COR-L47 (cell line): ENCODE measurements at places on chromosomes 6 and 20.

DNA sequence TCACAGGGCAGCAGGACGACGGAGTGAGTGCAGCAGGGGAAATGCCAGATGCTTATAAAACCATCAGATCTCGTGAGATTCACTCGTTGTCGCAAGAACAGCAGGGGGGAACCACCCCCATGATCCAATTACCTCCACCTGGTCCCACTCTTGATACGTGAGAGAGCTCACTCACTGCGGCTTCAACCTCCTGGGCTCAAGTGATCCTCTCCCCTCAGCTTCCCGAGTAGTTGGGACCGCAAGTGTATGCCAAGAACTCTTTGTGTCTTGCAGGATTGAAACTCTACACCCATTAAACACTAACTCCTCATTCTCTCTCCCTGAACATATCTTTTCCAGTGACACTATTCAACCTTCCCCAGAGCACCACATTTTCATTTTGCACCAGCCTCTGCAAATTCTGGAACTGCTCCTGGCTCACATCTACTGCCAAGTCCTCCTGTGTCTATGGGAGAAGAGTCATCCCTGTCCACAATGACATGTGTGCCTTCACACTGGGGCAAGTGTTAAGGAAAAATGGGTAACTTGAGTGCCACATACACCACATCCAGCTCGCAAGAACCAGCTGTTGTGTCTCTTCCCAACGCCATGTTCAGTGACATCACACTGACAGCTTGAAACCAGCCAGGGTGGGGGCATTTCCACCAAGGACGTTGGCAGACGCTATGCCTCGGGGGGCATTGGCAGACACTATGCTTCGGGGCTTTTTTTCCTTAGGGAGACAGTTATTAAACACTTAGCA, 14.7 kb upstream of the TAF4 start:
- DNase-seq = no peak

- no peak for DNase-seq
Observed at GRCh38 chr6:32317541-32317940, 54.2 kb downstream of the TSBP1 start.

DNA sequence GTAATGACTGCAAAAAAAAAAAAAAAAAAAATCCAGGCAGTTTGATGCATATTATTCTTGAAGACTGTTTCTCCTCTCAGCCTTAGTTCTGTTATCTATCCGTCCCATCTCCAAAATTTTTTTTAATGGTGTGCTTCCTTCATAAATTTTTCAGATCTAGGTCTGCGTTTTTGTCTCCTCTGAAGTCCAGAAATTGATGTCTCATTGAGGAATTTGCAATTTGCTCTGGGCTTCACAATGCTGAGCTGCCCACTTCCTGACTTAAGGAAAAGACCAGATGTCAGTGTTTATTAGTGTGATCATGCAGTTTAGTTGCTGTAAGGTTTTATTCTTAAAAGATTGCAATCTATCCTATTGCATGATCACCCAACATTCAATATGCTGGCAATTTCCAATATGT, 297.6 kb downstream of the ZNF217 start:
- DNase-seq = no peak

DNA sequence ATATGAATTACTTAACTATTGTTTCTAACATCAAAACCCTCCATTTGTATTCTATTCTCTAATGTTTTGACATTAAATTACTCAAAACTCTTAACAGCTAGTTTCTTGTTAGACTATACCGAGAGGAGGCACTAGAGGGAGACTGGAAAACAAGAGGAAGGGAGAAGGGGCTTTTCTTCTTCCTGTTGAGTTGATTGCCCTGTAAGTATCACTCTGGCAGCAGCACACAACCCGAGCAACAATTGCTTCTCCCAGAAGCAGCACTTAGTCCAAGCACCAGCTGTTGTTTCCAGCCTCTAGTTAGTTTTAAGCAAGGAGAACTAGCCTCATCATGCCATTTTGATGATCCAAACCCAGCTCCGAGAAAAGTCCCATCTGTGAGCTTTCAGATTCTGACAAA, 603.8 kb downstream of the PRKN start:
- DNase-seq = no peak

GRCh38 chr6:21653905-21654304, 60.4 kb downstream of the SOX4 start:
- DNase-seq = no peak

DNA sequence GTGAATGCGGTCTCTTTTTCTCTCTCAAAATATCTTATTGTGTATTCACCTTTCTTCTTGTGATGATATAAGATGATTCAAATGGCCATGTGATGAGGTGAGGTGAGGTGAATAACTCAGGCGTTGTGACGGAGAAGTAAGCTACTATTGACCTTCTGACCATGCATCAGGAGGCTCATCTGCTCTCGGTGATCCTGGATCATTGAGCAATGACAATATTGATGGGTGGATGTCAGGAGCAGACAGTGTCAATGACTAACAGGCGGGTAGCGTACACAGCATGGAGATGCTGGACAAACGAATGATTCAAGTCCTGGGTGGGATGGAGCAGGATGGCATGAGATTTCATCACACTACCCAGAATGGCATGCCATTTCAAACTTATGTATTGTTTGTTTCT, 119.6 kb downstream of the PXDC1 start:
- no peak for DNase-seq

- no peak for DNase-seq
Observed at GRCh38 chr20:57566803-57567459, 6.0 kb downstream of the PCK1 start.

- DNase-seq = no peak
Observed at GRCh38 chr20:13525225-13525940, 113.3 kb downstream of the TASP1 start.

DNA sequence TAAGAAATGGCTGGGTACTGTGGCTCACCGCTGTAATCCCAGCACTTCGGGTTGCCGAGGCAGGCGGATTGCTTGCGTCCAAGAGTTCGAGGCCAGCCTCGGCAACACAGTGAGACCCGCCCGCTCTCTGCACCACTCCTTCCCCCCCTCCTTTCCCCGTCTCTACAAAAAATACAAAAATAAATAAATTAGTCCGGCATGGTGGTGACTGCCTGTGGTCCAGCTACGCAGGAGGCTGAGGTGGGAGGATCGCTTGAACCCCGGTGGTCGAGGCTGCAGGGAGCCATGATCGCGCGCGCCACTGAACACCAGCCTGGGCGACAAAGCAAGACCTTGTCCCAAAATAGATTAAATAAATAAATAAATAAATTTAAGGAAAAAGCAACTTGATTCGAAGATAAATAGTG, 448 bp upstream of the RNF114 start:
- DNase-seq = no peak

GRCh38 chr20:41618807-41619311, 682 bp upstream of the CHD6 start:
- peak; percentile 63 for DNase-seq

DNA sequence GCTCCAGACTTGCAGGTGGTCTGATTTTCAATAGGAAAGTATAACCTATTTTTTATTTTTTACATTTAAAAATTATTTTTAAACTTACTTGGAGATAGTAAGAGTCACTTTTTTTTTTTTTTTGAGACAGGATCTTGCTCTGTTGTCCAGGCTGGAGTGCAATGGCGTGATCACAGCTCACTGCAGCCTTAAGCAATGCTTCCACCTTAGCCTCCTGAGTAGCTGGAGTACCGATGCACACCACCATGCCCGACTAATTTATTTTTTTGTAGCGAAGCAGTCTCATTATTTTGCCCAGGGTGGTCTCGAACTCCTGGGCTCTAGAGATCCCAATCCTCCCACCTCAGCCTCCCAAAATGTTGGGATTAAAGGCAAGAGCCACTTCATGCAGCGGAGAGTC, 84.8 kb upstream of the RALY start:
- no peak for DNase-seq

GRCh38 chr6:134289204-134289575, 28.7 kb downstream of the SGK1 start:
- DNase-seq = no peak

DNA sequence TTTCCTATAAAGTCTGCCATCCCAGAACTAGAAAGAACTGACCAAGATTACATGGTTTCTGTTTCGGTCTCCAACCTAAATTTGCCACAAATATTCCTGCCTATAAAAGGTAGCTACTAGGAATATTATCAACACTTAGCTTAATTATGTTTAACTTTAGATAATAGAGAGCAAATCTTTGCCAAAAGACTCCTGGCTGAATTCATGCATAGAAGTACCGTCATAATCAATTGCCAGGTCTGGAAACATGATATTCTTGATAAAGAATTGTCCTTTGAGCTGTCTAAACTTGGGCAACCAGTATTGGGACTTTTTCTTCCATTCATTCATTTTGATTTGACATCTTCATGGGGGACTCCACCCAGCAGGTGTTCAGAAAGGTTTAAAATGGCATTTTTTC, 22.4 kb downstream of the CALHM6 start:
- no peak for DNase-seq

DNA sequence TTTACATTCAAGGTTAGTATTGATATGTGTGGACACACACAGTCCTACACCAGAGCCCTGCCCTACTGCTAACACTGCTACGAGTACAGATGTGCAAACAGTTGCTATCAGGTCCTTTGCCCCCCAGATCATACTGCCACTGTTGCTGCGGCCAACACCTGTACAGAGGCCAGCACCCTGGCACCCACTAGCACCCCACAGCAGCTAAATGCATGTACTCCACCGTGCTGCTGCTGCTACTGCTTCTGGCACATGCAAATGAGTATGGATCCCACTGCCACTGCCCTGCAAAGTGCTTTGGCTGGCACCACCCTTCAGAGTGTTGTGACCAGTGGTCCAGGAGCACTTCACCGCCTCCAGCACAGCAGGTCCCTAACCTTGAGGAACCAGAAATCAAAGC, 621.9 kb downstream of the GRIK2 start:
- DNase-seq = no peak

DNA sequence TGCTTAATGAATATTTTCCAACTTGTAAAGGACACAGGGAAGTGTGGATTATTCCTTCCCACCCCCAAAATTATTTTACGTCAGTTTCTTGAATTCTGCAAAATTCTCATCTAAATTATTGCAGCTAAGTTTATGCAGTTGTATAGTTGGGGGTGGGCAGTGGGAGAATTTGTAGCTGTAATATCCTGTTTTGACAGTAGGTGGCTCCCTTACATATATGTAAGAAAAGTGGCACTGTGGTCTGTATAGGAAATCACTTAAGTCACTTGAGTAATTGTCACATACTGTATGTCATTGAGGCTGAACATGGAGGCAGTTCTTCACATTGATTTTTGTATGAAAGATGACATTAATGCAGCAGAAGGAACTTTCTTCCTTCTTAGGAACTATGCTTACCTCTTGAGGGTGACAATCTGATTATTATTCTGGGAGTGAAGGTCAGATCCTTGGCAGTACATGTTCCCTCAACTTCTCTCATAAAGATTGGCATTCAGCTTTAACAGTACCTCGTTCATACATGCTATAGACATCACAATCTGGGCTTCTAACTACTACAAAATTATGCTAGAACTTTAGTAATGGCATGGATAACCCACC, 14.6 kb upstream of the CFAP206 start:
- DNase-seq = peak; percentile 70

GRCh38 chr6:4994741-4995140, 9.1 kb downstream of the RPP40 start:
- no peak for DNase-seq

GRCh38 chr20:1623501-1624205, 3.8 kb upstream of the SIRPB1 start:
- DNase-seq = no peak

- DNase-seq = no peak
Observed at GRCh38 chr6:157905590-157906342, 75.9 kb upstream of the SYNJ2 start.

DNA sequence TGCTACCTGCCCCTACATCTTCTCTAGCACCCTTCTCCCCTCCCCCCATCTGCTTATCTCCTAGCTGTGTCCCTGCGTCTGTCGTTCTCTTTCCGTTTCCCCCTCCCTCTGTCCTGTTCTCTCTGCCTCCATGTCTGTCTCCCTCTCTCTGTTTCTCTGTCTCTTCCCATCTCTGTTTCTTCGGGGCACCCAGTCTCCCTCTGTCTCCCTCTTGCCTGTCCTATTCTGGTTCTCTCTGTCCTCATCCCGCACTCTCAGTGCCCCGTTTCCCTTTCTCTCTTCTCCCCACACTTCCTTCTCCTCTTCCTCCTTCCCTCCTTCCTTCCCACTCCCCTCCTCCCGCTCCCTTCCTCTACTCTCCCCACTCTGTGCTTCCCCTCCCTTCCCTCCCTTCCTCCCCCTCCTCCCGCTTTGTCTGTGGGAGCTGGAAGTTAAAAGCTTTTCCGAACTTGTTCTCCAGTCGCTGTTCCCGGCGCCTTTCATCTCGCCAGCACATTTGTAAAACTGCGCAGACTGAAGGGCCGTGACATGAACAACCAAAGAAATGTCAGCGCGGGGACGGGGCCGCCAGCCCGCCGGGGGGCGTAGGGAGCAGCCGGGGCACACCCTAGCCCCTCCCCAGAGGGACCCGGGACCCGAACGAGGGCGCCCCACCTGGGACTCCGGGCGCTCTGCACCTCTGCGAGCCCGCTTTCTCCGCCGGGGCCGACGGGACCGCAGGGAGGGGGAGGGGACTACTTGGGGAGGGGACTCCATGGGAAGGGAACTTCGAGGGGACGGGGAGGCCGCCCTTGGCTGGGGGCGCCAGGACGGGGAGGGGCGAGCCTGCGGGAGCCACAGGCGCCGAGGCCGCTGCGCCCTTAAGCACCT, 4.0 kb upstream of the CDH22 start:
- DNase-seq = no peak

DNA sequence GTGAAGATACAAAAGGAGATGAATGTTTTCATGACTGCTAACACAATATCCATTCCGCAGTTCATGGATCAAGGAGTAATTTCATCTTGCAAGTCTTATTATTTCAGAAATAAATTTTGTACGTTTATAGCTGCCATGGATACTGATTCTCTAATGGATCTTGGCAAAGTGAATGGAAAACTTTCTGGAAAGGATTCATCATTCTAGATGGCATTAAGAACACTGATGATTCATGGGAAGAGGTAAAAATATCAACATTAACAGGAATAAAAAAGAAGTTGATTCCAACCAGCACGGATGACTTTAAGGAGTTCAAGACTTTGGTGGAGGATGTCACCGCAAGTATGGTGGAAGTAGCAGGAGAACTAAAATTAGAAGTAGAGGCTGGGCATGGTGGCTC, 2.8 kb downstream of the HUS1B start:
- DNase-seq = no peak

GRCh38 chr6:110512991-110513390, 36.6 kb upstream of the SLC22A16 start:
- DNase-seq = peak; percentile 75

DNA sequence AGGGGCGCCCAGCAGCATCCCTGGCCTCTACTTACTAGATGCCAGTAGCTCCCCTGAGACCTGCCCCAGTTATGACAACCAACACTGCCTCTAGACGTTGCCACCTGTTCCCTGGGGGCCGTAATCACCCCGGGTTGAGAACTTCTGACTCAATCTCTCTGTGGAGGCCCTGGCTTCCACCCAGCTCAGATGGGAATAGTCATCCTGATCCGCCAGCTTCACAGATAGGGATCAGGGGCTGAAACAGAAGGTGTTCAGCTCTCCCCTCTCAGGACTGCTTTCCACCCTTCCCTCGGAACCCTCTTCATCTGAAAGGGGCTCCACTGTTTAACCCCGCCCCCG, 3.3 kb downstream of the CAPN11 start:
- DNase-seq = no peak

- DNase-seq = no peak
Observed at GRCh38 chr20:40218971-40219370, 470.1 kb downstream of the MAFB start.

- DNase-seq = peak; percentile 67
Observed at GRCh38 chr6:11918739-11919605, 93.1 kb upstream of the HIVEP1 start.
